Fibroblast of lung (primary cell): ENCODE measurements at places on chromosomes 5 and 9. TPM values are rescaled to one million over a fixed set of nuclear protein-coding genes. Genes with fewer than 3 reads are reported as not detected.

GRCh38 chr5:173243831-173244305 lies 8.9 kb upstream of the NKX2-5 start:
- DNase-seq: no peak

- DNase-seq: peak; percentile 79
Observed at GRCh38 chr9:104906441-104907277, 21.3 kb downstream of the ABCA1 start.

- no peak for DNase-seq
Observed at GRCh38 chr5:14560091-14560595, 21.4 kb upstream of the OTULINL start.

Gene PCDHGA9
- 2.6 and 4.8 TPM in 2 replicates for total RNA-seq

Gene BTNL3
- total RNA-seq: not detected in 2 replicates

Gene EIF4E1B
- not detected in 2 replicates for total RNA-seq

Gene ADAMTS2
- total RNA-seq: 16.2 and 27.0 TPM in 2 replicates

Gene AK6
- 31.3 and 34.3 TPM in 2 replicates for total RNA-seq

Gene PCDHGA1
- 1.0 and 1.8 TPM in 2 replicates for total RNA-seq

Gene NCBP1
- 36.5 and 42.9 TPM in 2 replicates for total RNA-seq
